ENCODE measurements at places on chromosomes 13 and 19.

GRCh38 chr13:31903111-31903815 is 128.3 kb upstream of the FRY start:
- DNase-seq: no peak

DNA sequence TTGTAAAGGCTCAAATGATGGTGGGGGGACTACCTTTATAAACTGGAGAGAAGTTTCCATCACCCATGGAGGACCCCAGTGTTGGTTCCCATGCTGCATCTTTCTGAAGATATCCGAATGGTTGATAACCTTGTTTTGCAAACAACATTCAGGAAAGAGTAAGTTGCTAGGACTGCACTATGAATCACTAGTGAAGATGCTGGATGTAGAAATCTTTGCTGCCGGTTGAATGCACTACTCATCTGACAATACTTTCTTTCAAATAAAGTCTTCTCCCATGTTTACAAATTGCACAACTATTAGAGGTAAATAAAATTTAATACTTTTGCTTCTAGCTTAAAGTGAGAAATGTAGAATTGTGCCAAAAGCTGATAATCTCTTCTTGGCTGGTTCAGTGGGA is 198.4 kb upstream of the SLITRK6 start:
- no peak for DNase-seq

- DNase-seq: no peak
These were observed 43.2 kb downstream of the FLT3 start for GRCh38 chr13:28056970-28057712.

DNA sequence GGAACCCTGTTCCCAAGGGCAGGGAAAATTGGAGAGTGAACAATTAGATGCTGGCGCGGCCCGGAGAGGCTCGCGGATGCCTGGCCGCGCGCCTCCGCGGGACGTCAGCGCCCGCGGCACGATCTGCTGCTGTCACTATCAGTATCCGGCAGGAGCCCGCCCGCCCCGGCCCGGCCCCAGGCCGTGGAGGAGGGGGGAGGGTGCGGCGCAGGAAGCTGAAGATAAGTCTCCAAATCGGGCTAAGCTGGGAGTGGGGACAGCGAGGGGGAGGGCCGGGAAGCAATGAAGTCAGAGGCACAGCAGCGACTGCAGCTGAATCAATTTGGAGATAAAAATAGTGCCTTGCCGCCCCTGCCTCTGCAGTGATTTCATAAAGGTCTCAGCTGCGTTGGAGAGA is 441.5 kb upstream of the KLF12 start:
- DNase-seq: peak; percentile 68

DNA sequence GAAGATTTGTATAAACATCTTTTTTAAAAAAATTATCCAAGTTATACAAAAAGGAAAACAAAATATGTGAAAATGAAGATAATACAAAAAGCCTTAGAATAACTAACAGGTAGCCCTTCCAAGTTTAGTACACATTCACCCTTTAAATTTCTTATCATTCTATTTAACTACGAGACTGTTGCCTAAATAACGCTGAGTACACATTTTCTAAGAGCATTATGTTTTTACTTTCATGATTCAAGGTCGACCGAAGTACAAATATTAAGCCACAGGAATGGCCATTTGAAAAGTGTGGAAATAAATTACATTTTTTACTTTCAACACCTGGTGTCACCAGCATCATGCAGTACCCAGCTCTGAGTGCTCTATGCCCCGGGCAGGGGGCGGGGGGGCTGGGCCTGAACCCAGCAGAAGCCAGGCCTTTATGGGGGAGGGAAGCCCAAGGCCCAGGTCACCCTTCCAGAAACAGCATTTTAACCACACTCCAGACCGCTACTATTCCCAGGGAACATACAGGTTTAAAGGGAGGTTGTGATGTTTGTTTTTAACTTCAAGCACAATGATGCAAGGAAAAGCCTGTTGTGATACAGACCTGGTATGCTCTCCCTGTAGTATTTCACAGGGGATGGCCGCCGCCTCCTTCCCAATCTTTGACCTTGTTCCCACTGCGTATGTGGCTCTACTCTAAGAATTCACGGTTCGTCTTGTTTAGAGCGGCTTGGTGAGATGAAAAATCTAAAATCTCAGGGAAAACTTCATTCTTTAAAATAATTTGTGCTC is 24.0 kb downstream of the GGACT start:
- DNase-seq: no peak

DNA sequence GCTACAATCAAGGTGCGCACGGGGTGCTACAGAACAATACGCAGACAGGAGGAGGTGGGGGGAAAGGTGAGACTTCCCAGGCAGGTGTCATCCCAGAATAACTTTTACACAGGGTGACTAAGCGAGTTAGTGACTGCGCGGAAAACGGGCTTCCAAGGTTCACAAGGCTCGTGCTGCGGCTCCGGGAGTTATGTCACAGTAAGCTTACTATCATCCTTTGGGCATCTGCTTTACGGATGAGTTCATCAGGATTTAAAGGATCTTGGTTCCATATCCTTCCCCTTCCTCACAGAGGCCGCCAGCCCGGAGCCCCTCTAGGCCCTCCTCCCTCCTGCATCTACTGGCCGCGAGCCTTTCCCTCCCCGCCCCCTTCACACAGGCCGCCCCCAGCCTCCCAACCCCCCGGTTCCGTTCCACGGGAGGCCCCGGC is 474 bp upstream of the IFT88 start:
- peak; percentile 70 for DNase-seq

DNA sequence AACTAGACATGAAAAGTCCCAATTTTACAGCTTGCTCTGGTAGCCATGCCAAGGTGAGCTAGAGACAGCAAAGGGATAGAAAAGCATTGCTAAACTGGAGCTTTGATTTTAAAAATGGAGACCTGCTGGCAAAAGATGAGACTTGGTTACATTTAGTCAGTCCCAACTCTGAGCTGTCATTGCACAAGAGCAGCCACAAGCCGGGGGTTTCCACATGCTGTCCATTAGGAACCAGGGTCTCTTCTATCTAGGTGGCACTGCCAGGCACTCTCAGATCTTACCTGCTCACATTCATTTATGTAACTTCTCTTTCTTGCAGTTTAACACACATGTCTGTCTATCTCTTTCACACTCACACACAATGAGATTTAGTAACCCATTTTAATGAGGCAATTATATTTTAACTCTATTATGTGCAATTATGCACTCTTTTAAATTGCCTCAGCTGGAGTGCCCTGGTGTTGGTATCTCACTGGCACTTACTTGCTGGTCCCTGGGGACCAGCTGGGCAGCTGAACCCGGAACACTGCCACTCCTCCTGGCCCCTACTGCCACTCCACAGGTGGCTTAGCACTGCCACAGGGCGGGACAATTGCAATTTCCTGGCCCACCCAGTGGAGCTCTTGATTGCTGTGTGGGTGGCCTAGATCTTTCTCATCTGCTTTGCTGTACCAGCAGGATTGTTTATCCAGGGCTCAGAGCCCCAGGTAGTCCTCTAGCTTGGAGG is 112.5 kb downstream of the COG6 start:
- DNase-seq: peak; percentile 54

- DNase-seq: no peak
These were observed 29.4 kb downstream of the ATP4B start for GRCh38 chr13:113628291-113629270.

- DNase-seq: no peak
These were observed 128.3 kb downstream of the GGACT start for GRCh38 chr13:100460266-100460665.

Data from NCI-H524 (cell line).